ENCODE measurements at places on chromosomes 12 and 14.

DNA sequence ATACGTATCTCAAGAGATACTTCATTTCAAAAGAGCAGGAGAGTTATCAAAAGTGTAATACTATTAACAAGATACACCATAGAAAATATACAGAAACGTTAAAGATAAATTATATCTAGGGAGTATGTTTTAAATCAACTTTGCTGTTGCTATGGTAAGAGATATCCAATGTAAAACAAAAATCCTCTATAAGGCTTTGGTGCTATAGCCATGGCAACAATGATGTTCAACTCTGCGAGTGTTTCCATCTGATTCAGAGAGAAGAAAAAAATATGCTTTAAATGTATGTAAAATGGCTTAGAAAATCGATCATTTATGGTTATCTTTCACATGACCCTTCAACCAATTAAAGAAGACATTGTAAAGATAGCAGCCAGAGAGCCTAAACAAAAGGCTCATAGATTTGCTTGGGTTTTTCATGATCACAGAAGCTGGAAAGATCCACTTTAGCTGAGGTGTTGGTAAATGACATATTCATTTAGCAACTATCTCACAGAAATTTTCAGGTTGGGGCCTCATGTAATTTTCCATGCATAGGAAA lies 387.0 kb upstream of the GARIN6 start:
- no peak for DNase-seq

DNA sequence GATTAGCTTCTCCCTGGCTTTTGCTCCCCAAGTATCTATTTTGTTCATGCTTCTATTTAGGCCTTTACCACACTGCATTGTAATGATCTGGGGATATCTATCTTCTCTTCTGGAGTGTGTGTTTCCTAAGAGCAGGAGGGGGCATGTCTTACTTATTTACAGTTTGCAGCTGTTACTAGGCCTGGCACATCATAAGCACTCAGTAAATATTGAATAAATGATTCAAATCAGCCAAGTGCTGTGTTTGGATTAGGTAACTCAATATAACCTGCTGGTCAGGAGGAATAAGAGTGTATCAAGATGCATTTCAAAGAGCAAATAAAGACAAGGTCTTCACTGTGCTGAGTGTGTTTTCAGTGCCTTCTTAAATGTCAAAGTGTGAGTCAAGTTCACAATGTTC lies 186.1 kb downstream of the FOXG1 start:
- no peak for DNase-seq

DNA sequence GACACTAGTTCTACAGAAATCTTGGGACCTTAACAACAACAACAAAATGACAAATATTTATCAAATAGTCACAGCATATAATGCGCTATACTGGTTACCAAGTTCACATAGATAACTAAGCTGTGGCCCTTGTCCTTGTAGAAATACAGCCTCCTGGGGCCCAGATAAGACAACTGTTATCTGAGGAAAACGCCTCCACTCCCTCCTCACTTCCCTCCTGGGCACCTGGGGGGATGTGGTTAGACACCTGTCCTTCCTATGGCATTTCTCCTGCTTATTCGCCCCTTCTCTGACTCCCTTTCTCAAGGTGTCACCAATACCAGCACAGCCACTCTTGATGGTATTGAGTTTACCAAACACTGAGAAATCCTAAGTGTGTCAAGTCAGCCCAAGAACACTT lies 419.4 kb downstream of the RAD51B start:
- no peak for DNase-seq

- no peak for DNase-seq
Measured at GRCh38 chr12:8822298-8822697, at the start of gene A2ML1. TSS of gene A2ML1 (plus strand) at chr12:8822621. CDS start at chr12:8822652, 31 bp downstream.

GRCh38 chr14:96239711-96240141 lies 16.3 kb upstream of the BDKRB1 start:
- DNase-seq, result no peak

- DNase-seq, result no peak
Measured at GRCh38 chr12:131604859-131605258, 106.0 kb upstream of the SFSWAP start.

DNA sequence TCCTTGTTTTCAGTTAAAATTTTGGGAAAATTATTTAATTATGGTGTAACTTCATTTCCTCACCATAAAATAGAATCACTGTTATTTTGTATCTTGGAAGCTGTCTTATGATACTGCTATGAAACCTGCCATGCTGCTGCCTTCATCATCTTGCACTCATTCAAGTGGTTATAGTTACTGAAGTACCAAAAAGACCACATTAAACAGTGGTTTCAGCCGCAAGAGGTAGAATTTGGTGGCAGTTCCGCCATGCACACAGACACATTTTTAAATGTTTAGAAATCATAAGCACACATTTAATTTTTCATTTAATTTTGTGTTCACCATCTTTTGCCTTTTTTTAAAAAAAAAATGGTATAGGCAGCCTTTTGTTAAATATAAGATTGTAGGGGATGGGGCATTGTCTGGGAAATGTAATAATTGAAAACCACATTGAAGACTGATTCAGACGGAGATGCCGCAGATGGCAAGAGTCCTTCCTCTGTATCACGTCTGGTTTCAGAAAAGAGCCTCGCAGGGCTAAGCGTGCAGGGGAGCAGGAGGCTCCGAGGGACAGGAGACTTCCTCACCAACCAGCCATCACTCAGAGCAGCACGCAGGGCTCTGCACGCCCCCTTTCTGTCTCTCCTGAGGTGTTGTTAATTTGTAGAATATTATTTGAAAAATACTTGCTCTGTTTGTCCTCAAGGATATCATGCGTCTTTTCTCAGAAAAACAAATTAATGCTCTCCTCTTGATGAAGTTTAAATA lies 115.2 kb upstream of the PELI2 start:
- peak; percentile 70 for DNase-seq

DNA sequence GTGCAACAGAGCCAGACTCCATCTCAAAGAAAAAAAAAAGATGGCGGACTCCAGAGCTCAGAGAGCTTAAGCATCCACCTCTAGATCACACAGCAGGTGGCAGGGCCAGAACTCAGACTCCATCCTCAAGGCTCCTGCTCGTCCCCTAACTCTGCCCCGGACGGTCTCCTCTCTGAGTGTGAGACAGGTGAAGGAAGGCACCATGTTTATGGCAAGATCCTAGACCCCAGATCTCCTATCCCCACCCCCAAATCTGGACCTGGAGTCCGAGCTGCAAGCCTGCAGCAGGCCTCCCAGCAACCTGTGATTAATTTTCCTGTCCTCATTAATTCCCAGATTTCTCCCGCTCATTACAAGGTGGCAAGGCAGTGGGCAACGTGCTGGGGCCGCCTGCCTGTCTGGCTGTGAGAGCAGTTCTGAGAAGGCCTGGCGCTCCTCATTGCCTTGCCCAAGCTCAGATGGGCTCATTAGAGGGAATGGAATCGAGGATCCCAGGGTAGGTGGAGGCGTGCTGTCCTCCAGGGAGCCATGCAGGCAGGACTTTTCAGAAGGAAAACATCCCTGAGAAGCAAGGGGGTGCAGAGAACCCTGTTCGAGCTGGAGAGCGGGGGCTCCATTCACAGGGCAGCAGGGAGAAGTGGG lies 296.6 kb upstream of the RTL1 start:
- DNase-seq, result no peak

DNA sequence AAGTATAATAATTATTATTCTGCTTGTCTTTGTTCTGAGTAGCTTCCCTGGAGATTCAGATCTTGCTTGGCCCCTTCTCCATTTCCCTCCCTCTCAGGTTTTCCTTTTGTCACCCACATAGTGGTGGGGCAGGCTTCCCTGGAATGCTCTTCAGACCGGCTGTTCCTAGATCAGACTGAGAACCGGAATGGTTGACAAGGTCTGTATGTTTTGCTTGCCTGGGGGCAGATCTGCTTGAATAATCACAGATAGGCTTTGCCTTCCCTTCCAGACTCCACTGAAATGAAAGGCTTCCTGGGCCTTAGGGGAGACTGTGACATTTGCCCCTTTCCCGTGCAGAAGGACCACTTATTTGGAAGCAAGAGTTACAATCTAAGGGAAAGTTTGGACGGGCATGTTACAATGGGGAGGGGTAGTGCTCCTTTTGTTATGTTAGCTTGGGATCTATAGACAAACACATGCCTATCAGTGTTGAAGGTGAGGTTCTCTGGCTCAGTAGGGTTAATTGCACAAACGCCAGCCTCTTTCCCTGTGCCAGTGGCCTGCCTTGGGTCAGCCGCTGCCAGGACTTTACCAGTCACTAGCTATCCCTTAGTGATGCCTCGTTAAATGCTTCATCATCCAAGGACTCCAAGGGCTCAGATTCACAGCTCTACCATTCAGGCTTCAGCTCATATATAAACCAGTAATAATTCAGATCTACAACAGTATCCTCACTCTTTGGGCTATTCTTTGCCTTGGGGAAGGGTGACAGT lies 178.6 kb downstream of the SNAPC1 start:
- no peak for DNase-seq

DNA sequence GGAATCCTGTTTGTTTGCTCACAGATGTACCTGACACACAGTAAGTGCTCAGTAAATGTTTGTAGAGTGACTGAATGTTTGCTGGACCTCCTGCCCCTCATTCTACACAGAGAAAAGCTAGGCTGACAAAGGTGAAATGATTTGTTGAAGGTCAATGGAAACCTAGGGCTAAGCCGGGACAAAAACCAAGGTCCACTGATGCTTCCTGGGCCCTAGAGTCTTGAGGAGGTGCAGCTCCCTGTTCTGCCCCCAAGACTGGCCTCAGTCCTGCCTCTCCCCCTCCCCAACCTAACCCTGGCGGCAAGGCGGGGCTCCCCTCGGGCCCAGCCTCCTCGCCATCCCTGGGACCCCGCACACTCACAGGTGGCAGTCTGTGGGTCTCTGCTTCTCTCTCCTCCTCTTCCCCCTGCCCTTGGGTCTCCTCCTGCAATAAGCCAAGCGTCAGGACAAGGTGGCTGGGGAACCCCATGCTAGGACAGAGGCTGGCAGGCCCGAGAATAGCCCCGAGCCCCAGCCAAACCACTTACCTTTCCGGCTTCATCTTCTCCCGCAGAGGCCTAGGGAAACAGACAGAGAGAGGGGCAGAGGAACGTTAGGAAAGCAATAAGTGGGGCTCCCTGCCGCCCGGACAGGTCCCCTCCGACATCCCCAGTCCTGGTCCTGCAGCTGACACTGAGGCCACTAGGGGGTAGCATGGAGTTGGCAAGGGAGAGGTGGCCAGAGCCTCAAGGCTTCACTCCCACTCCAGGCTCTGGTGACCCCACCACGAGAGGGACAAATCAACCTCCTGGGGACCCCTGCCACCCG lies 9.3 kb downstream of the PGF start:
- peak; percentile 62 for DNase-seq

GRCh38 chr14:104724981-104725771 lies 1.1 kb downstream of the ADSS1 start:
- DNase-seq, result no peak

DNA sequence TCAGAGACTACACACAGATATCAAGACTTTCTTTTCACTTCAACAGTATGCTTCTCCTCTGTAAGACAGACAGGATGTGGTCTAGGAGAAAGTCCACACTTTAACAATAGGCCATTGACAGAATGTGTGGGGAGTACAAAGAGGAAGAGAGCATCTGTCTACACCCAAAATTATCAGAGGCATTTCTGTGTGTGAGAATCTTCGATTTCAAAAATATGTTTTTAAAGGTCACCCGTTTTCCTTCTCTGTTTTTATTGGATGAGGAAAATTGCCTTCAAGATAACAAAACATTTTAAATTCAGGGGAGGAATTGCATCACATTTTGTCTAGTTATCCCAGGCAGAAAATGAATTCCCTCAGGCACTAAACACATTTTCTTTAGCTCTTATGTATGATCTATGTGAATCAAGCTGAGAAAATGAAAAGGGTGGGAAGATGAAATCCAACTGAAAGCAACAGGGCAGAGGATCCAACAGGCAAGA lies 16.4 kb downstream of the NAV3 start:
- no peak for DNase-seq

GRCh38 chr14:32259368-32260013 lies 56.4 kb upstream of the RNU6-8 start:
- no peak for DNase-seq

GRCh38 chr12:6317693-6318439 lies 7.4 kb downstream of the PLEKHG6 start:
- no peak for DNase-seq

- no peak for DNase-seq
Measured at GRCh38 chr14:102943979-102944378, 21.5 kb downstream of the AMN start.

DNA sequence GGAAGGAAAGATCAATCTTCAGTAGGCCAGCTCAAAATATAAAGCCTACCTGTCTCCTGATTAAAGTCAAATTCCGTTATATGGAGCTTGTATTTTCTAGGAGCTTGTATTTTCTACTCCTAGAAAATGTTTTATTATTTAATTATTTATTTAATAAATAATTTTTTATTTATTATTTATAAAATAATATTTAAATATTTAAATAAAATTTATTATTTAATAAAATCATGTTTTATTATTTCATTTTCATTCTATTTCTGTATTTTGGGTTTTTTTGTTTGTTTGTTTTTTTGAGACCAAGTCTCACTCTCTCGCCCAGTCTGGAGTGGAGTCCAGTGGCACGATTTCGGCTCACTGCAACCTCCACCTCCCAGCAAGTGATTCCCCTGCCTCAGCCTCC lies 9.7 kb downstream of the OR6C75 start:
- no peak for DNase-seq

- DNase-seq, result no peak
Measured at GRCh38 chr14:86954623-86955022, 1038.4 kb downstream of the GALC start.

DNA sequence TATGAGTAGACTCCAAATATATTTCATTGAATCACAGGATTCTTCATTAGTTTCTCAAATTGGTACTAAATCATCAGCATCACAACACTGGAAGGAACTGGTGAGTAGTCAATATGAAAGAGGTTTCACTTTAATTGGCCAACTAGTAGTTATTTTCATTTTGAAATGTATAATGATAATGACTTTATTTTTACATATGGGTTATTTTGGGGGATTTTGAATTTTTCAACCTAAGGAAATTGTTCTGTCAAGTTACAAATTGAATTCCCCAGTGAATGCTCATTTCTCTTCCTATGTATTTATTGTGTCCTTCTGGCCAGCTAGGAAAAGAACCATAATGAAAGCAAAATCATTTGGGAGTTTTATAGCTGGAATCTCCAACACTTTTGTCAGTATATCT lies 174.2 kb upstream of the ATP2B1 start:
- no peak for DNase-seq

DNA sequence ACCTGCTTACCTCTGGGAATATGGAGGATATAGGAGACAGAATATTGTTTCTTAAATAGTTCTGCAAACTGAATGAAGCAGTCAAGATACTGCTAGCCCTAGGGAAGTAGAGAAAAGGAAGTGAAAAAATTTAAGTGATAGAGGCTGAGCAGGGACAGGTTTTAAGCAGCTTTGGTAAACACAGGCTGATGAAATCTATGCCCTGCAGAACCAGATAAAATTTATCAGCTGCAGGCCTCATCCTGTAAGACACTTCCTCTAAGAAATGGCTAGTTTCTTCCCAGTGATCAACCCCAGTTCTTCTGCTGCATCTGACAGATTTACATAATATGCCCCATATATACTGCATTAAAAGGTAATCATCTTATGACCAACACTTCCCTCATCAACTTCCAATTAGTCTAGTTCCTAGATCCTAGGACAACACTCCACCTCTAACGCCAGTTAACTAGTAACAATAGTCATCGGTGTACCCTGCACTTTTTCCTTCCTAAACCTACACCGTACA lies 1.3 kb upstream of the ESYT1 start:
- DNase-seq, result no peak
